ENCODE measurements at places on chromosomes 12 and 14.
A peak's percentile ranks its signal among the peaks of the same experiment; 100 is the strongest.

DNA sequence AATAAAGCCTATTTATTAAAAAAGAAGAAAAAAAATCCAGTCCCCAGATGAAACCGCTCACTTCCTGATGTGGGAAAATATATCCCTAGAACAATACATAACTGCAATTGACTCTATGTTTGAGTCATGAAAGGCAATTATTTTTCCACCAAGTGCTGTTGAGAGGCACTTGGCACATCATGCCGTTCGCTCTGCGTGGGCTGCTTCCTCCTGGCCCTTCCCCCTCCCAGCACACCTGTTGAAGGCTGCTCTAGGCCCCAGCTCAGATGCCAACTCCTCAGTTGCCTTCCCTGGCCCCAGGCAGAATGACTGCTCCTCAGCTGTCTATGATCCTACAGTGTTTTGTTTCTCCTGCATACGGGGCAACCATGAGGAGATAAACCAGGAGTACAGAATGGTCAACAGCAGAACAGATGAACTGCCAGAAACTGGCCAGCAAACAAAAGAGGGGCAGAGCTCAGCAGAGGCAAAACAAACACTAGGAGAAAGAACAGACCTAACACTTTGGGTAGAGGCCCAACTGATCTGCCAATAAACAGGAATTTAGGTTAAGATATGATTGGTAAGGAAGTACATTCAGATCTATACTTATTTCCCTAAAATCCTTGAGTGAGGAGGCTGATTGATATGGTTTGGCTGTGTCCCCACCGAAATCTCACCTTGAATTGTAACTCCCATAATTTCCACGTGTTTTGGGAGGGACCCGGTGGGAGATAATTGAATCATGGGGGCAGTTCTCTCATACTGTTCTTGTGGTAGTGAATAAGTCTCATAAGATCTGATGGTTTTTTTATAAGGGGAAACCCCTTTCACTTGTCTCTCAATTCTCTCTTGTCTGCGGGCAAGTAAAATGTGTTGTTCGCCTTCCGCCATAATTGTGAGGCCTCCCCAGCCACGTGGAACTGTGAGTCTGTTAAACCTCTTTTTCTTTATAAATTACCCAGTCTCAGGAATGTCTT is 58.6 kb downstream of the SLC38A1 start:
- no peak for DNase-seq

DNA sequence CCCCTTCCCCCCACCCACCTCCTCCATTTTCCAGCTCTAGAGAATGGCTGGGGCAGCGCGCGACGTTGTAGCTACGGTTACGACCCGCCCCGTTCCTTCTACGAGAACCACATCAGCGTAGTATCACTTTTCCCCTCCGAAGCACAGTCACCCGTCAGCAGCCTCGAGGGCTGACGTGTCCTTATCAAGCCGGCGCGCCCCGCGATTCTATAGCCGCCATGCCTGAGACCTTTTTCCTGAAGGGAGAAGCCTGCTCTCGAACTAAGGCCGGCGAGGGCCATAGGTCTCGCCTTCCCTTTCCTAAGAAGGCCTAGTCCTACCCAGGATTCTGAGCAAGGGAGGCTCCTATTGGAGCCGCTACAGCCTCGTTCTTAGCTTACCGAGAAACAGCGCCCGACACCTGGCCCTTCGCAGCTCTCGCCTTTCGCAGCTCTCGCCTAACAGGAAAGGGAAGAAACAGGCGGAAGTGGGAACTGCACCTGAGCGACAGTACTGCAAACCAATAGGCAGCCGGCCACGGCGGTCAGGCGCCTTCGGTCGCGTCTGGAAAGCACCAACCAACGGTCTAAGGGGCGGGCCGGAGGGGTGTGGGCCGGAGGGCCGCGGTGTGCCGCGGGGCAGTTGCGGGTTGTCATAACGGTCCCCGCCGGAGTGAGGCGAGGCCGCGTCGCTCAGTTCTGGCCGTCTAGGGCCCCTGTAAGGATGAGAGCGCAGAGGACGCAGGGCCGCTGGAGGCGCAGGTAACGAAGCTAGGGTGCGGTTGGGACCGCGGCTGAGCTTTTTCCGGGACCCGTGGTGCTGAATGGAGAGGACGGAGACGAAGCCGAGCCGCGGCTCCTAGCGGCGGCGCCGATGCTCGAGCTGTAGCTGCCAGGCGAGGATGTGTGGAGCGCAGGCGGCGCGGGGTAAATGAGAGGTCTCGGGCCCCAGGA is at the start of the genes MGAT2 and RPL36AL:
Gene MGAT2 (plus strand): TSS at position 618 of the 932 bp plus-strand sequence. CDS start 470 bp downstream, outside the sequence.
Gene RPL36AL (minus strand): TSS at position 445 of the 932 bp plus-strand sequence. CDS start 1,522 bp downstream, outside the sequence.
- DNase-seq, result peak; percentile 99

DNA sequence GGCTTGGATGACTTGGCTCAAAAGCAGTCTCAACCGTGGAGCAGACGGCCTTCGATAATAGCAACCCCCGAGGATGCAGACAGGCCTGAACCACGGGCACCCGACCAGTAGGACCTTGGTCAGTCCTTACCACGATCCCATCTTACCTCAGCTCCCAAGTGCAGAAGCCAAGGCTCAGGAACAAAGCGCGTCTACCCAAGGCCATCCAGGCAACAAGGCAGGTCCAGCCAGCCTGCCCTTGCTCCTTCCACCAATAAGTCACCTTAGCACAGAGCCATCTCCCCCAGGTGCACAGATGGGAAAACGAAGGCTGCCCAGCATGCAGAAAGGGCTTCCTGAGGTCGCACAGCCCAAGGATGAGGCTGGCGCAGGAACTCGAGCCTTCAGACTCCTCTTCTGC is 77.3 kb downstream of the BCL11B start:
- no peak for DNase-seq

DNA sequence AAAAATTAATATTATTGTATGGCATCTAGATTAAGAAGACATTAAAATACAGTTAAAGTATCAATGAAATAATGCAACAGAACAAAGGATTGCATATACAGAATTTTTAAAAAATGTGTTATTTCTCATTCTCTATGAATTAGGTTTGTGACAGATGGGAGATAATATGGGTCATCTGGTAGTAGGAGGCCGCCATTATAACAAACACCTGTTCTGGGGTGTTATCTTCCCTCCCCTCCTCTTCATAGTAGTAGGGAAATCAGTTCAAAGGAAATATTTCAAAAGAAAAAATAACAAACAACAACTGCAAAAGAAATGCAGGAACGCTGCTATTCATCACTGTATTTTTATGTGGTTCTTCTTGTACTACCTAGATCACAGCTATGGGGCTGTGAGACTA is 187.0 kb upstream of the ATP2B1 start:
- no peak for DNase-seq

- DNase-seq, result no peak
Measured at GRCh38 chr14:37438444-37438843, 156.6 kb downstream of the FOXA1 start.

DNA sequence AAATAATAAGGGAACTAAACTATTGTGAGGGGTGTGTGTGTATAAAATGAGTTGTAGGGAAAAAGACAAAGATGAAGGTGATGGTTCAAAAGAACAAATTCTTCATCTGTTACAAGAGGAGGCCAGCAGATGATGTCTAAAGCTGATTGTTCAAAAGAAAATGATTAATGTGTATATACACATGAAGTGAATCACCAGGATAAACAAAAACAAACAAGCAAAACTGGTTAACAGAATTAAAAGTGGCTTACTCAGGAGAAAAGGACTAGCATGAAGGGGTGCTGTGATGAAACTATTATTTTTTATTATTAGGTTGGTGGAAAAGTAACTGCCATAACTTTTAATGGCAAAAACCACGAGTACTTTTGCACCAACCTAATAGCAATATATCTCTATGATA is 348.4 kb downstream of the BCL11B start:
- no peak for DNase-seq

DNA sequence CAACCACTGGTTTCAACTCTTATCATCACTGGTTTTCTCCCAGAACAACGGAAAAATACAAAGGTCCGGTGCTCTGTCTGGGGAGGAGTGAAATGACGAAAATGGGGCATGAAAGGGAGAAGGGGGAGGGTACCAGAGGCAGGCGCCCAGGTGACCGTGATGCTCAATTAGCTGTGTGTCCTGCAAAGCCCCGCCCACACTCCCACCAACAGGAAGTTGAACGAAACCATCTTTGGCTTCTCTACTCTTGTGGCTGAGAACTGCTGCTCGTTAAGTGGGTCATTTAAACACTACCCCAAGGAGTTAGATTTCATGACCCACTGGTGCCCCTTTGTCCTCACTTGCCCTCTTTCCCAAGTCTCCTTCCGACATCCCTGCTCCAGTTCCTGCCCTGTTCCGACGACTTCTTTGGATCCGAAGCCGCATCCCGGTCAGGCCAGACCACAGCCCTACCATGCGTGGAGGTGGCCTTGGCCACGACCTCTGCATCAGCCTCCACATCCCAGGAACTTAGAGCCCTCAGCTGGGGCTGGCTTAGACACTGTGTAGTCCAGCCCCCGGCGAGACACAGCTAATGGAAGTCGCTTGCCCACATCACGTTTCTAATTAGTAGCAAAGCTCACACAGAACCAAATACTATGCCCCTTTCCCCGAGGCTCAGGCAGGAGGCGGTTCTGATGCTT is 11.4 kb upstream of the LRTM2 start:
- peak; percentile 15 for DNase-seq

- no peak for DNase-seq
Measured at GRCh38 chr14:103127861-103128598, 4.8 kb downstream of the TNFAIP2 start.

DNA sequence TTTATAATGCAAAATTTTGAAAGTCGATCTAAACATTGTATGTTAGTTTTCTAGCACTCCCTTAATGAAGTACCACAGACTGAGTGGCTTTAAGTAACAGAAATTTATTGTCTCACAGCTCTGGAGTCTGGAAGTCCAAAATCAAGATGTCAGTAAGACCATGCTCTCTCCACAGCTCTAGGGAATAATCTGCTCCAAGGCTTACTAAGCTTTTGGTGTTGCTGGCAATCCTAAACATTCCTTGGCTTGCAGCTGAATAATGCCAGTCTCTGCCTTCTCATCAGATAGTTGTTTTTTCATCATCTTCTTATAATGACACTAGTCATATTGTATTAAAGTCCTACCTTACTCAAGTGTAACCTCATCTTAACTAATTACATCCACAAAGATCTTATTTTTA is 102.2 kb downstream of the RASSF9 start:
- DNase-seq, result no peak

DNA sequence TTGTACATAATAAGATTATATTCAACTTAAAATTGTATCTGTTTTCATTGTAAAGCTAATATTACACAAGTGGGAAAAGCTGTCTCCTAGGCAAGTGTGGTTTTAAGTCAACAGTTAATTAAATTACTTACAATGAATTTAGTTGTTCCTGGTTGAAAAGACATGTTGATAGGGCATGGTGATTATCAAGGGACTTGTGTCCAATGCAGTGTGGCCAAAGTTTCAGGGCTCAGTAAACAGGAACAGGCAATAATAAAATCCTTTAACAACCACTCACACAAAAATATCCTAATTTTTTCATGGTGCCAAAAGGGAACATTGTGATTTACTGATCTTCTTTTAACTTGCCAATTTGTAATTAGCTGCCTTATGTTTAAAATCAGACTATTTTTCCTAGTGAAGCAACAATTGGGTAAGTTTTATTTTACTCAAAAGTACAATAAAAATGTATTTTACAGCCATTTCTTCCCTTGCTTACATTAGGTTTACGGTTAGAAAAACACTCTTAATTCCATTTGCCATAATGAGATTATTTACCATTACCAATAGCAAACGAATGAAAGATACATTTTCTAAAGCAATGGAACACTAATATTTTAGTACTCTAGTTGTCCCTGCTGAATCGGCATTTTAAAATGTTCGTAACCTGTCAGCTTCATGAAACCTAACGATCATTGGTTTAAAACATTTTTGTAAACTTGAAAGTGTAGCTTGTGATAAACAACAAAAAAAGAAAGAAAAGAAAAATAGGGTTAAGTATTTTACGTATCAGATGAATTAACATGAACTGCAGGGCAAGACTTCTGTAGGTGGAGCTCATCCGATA is 1.8 kb upstream of the WNK1 start:
- DNase-seq, result no peak

GRCh38 chr12:61896436-61896835 is 363.8 kb upstream of the USP15 start:
- DNase-seq, result no peak

- DNase-seq, result peak; percentile 41
Measured at GRCh38 chr14:68215629-68216028, 396.1 kb downstream of the RAD51B start.

DNA sequence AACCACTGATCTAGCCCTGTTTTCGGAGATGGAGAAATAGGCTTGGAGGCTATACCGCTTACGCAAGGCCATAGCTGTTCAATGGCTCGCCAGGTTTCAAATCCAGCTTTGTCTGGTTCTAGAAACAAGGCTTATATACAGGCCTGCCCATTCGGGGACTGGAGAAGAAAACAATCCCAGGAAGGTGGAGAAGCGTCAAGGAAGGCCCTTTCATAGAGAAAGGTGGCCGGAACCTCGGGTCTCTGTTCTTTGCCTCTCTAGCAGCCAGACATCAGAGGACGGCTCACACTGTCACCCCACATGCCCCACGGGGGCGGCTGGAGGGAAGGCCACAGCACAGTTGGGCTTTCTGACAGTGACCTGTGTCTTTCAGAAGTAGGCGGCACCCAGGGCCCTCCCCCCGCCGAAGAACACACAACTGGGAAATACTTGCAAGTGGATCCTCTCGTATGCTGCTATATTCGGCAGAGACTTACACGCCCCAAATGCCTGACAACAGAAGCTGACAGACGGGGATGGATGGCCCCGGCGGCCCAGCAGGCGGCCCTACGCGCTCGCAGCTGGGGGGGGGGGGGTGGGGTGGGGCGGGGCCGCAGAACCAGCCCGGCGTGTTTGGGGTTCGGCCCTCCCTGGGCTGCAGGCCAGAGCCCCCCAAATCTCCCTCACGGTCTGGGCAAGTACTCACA is 4.5 kb upstream of the SETD1B start:
- peak; percentile 89 for DNase-seq

- peak; percentile 67 for DNase-seq
Measured at GRCh38 chr14:89469210-89470198, 52.5 kb upstream of the FOXN3 start.

GRCh38 chr14:68651075-68651474 is 141.8 kb downstream of the ZFP36L1 start:
- no peak for DNase-seq

DNA sequence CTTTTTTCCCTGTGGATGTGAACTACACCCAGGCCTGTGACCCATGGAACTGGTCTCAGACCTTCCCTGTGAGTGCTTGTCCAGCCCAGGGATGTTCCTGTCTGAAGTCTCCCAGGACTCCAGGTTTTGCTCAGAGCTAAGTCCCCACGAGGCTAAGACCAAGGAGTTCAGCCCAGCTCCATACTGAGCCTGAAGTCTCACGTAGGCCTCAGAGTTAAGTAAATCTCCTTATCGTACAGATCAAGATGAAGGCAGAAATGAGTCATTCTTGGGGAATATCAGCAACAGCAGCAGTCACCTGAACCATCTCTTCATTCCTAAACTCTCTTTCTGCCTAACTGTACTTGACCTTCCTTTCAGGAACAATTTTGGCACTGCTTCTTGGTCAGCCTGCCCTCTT is 139.8 kb downstream of the ANO6 start:
- DNase-seq, result no peak

GRCh38 chr14:29043737-29044136 is 277.1 kb downstream of the FOXG1 start:
- DNase-seq, result no peak
